Activated CD4-positive, CD25-positive, alpha-beta regulatory T cell treated with anti-CD3 and anti-CD28 coated beads, Interleukin-2, amount 50 U/mL, for 16 hours (primary cell): ENCODE measurements at places on chromosomes 13 and 19.

- DNase-seq = no peak
Observed at GRCh38 chr13:39773833-39774232, 118.4 kb downstream of the COG6 start.

GRCh38 chr19:44765033-44765948 is 12.4 kb upstream of the CBLC start:
- no peak for DNase-seq

GRCh38 chr19:18861235-18861634 is 29.5 kb downstream of the UPF1 start:
- DNase-seq = no peak

- no peak for DNase-seq
Observed at GRCh38 chr13:35894636-35895035, 236.5 kb downstream of the DCLK1 start.

GRCh38 chr19:39347332-39348164 is 5.3 kb downstream of the SAMD4B start:
- no peak for DNase-seq

GRCh38 chr19:16262618-16263017 is 62.0 kb upstream of the KLF2 start:
- DNase-seq = no peak

DNA sequence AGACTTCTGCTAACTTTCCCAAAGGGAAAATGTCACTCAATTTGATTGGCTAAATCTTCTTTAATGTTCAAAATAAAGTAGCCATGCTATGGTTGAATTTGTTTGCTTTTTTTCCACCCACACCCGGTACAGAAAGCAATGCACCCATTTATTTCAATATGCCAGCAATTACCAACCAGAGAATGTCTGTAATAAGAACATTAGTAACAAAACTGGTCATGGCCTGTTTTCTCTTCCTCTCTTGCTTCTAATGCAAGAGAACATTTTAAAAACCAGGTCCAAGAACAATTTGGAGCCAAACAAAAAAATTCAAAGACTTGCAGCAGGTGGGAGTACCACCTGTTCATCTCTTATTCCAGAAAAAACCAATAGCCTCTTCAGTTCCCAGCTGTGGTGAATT is 1108.8 kb upstream of the PCDH20 start:
- no peak for DNase-seq

GRCh38 chr19:47511681-47512080 is 3.2 kb downstream of the NAPA start:
- no peak for DNase-seq

GRCh38 chr19:16429759-16430091 is 42.0 kb downstream of the EPS15L1 start:
- no peak for DNase-seq

- DNase-seq = no peak
Observed at GRCh38 chr19:5917431-5918107, 3.5 kb downstream of the CAPS start.

DNA sequence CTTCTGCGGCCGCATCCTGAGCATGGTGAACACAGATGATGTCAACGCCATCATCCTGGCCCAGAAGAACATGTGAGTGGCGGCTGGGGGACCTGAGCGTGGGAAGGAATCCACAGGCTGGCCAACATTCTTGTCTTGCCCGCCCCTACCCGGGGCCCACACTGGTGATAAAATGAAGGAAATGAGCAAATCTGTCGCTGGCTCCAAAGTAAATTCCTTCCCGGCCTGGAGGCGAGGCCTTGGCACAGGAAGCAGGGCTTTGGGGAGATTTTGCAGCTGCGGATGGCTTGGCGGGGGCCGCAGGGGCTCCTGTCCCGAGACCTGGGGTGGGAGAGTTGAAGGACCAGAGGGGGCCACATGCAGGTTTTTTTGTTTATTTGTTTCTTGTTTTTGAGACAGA is 4.4 kb downstream of the KXD1 start:
- DNase-seq = no peak

DNA sequence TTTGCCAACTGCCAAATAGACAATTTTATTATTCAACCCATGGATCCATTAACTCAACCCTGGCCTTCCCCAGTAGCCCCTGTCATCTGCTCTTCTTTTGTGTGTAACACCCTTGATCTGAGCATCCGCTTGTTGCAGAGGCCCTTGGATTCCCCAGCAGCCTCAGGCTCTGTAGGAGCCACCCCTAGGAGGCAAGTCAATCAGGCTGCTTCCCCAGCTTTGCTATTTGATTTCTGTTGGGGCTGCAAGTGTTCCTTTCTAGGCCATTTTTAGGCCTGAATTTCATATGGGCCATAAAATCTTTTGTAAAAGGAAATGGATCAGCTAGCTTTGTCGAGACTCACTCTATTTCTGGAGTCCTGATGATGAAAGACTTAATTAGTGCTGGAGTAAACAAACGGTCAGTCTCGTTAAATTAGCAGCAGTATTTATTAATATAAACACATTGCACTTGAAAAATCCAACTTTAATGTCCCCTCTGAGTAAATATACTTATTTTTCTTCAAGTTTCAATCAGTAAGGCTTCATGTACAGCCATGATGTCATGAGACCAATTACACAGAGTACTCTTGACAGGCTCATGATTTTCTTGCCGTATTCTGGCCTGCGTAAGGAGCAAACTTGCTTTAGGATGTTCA is 105.3 kb downstream of the RGCC start:
- no peak for DNase-seq

DNA sequence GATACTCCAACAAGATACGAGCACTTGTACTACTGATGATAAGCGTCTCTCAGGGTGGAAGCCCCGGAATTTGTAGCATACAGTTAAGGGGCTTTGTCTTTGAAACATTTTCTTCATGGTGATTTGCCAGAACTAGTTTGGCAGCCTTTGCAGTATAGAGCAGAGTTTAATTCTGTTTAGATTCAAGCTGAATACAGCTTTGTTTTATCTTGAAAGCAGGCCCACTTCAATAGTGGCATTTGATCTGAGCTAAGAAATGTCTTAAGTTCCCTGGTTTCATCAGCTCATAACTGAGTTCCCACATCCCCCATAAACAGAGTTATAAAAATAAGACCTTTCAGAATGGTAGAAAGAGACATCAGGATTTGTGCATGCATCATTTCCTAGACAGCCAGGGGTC is 125.9 kb downstream of the MIPEP start:
- DNase-seq = no peak

GRCh38 chr19:35458731-35459391 is 10.8 kb downstream of the FFAR2 start:
- DNase-seq = no peak

GRCh38 chr19:33921165-33921564 is 124.5 kb downstream of the KCTD15 start:
- DNase-seq = no peak

DNA sequence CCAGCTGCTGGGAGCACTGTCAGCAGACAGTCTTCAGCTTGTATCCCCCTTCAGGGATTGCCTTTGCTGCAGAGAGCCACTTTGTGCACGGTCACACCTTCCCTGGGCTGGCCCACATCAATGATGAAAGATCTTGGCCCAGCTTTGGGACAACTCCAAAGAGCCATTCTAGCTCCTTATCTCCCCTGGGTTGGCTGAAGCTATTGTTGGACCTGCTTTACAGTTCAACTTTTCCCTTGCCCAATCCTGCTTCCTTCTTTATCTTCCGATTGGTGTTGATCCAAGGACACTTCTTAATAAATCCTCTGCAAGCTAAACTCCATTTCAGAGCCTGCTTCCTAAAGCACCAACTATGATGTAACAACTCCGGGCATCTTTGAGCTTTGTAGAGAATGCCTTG is 466.4 kb downstream of the KLF12 start:
- DNase-seq = no peak

- no peak for DNase-seq
Observed at GRCh38 chr19:15381864-15382263, 2.3 kb upstream of the AKAP8 start.

- DNase-seq = no peak
Observed at GRCh38 chr13:52377898-52378297, 28.1 kb downstream of the THSD1 start.

- DNase-seq = no peak
Observed at GRCh38 chr13:73062468-73062867, 3.7 kb downstream of the KLF5 start.

- DNase-seq = no peak
Observed at GRCh38 chr13:99305158-99305557, 2.0 kb downstream of the GPR183 start.

DNA sequence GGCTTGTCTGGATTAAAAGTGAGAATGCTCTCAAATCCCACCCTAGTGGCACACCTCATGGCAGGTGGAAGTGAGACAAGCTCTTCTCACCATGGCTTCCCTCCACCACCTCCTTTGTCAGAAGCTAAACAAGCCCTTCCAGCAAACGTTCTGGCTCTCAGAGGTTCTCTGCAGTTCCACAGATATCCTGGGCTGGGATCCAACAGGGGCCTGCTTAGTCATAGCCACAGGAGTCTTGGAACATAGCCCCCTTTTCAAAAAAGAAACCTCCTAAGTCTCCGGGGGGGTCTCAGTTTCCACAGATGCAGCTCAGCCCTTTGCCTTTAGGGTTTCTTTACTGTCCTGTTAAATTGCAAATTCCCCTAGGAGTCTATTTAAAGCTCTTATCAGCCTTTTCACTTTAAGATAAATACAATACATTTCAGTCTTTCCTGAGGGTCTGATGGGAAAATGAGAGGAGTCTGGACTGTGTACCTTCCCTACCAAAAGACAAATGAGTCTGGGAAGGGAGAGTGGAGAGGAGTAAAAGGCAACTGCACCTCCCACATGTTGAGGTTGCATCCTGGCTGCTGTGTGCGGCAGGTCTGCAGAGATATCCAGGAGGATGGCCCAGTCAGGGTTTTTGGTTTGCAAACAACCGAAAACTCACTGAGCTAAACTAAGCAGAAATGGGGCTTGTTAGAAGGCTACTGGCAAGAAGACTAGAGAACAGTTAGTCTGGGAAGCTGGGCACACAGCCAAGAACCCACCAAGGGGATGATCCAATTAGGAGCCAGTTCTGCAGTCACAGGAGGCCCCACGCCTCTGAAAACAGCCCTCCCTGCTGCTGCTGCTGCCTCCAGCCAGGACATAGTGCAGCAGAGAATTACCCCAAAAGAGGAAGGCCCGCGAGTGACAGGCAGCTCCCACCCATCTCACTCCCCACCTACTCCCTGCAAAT is 41.4 kb upstream of the SERP2 start:
- no peak for DNase-seq

DNA sequence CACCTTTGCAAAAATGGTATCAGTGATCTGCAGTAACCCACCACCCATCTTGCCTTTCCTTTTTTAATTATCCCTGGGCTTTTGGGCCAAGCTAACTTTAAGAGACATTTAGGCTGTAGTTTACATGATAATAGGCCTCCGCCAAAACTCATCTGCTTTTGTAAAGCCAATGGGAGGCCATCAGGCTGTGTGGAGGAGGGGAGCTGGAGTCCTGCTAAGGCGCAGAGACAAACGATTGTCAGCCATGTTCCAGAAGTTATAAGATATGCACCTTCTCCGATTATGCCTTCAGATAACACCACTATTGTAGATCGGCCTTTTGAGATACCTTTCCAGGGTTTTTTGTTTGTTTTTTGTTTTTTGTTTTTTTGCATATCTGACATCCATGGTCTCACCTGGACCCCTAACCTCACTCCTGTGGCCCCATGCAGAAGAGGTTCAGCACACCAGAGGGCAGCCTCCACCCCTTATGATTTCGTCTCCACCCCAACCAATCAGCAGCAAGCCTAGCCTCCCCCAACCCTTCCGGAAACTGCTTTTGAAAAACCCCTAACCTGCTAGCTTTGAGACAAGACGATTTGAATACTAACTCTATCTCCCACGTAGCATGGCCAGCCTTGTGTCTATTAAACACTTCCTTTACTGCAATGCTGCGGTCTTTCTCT is 113.9 kb upstream of the UBL3 start:
- DNase-seq = no peak

DNA sequence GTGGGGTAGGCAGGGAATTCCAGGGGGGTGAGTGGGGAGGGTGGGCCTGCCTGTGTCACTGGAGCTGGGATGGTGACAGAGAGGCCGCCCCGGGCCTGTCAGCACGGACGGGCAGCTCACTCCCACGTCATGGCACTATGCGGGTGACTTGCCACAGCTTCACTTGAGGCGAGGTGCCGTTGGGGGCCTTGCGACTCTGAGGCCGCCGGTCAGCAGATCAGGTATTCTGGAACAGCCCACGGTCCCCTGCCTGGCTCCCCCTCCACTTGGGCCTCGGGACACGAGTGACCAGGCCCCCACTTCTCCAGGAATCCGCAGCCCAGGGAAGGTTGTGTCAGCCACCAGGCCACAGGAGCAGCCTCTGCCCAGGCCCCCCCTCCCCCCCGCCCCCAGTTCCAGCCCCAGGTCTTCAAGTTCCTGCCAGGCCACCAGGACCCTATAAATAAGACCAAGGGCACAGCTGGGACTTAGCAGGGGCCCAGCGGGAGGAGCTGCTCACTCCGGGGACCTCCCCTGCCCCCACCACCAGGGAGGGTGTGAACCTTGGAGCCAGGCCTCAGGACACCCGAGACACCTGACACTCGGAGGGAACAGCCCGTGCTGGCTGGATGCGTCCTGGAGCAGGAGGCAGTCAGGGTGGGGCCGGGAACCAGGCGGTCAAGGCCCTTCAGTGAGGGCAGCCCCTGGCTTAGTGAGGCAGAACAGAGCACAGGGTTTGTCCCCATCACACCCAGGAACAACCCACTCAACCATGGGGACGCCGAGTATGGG is 2.7 kb upstream of the MIDN start:
- DNase-seq = no peak

- DNase-seq = no peak
Observed at GRCh38 chr13:77389625-77390000, 62.7 kb upstream of the MYCBP2 start.

- DNase-seq = no peak
Observed at GRCh38 chr19:39131255-39131755, 5.7 kb downstream of the PAK4 start.

DNA sequence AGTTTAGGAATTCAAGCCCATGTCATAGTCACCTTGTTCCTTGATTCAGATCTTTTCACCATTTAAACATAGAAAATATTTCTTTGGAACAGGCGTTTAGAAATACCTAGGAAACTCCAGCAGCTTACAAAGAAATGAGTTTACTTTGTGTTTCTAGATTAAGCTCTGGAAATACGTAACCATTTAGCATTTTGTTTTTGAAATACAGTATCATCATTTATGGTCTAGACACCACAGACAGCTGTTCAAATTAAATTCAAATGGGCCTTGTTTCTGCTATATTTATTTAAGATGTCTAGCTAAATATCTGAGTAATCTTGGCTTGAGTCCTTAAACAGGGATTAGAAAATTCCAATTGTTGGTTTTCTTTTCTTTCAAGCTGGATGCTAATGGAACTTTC is 228.5 kb downstream of the NDFIP2 start:
- no peak for DNase-seq

- no peak for DNase-seq
Observed at GRCh38 chr13:51262501-51263211, 40.5 kb downstream of the FAM124A start.

GRCh38 chr13:42329239-42329638 is 57.3 kb downstream of the AKAP11 start:
- no peak for DNase-seq

GRCh38 chr19:30163663-30164062 is 208.5 kb upstream of the ZNF536 start:
- DNase-seq = no peak

GRCh38 chr19:12364391-12365235 is 870 bp downstream of the ZNF442 start:
- no peak for DNase-seq

GRCh38 chr13:23643338-23644125 is 73.3 kb downstream of the TNFRSF19 start:
- no peak for DNase-seq
